ENCODE measurements at places on chromosomes 7 and 10.

GRCh38 chr7:85000735-85001350, 186.0 kb downstream of the SEMA3D start:
- DNase-seq, result no peak

DNA sequence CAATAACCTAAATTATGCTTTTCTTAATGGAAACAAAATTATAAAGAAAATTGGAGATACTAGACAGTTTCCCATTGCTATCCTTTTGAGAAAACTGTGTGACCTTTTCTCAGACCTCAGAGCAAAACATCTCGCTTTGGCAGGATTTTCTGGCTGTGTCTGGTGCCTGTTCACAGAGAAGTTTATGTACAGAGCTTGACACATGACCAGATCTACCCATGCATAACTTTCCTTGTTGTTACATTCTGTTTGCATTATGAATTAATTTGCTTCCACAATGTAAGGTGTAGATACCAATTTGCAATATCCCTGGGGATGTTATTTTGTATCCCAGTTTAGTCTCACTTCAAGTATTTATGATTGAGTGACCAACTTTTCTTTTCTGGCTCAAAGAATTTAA, 565.0 kb downstream of the XPNPEP1 start:
- no peak for DNase-seq

DNA sequence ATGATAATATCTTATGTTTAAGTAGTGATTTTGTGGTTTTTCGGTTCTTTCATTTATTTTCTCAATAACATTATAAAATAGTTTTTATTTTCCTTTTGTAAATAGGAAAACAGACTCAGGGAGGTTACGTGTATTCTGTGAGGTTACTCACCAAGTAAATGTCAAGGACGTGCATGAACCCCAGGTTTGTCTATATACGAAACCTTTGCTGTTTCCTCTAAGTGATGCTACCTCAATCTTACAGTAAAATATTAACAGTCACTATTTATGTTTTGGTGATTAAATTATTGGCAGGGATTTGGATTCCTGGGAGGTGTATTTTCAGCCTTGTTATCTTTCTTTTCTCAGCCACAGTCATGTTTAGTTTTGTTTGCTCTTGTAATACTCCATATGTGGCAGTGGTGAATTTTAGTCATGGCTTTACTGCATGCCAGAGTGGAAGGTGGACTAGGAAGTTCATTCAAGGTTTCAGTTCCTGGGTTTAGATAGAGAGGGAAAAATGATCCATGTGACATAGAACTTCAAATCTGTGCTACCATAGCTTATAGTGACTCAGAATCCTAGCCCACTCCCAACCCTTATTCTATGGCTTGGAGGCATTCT, 139.9 kb downstream of the ARL4A start:
- DNase-seq, result no peak

DNA sequence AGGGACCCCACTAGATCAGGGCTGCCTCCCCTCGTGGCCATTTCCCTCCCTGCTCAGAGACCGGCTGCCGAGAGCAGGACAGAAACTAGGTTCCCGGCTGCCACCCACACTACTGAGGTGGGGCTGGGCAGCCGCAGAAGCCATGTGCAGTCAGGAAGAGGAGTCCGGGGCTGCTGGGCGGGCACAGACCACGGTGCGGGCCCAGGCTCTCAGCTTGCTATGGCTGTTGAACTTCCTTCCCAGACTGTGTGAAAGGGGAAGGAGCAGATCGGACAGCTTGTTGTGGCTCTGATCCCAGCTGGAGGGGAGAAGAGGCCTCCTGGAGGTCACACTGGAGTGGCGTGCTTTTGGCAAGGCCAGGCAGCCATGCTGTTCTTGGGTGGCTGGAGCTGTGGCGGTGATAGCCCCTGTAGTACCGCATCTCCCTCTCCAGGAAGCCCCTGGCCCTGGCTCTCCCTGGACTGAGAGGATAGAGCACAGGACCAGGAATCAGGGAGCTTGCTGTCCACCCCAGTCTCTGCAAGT, 56.8 kb downstream of the HK1 start:
- DNase-seq, result no peak

GRCh38 chr10:132120734-132121510, 55.2 kb downstream of the JAKMIP3 start:
- DNase-seq, result no peak

DNA sequence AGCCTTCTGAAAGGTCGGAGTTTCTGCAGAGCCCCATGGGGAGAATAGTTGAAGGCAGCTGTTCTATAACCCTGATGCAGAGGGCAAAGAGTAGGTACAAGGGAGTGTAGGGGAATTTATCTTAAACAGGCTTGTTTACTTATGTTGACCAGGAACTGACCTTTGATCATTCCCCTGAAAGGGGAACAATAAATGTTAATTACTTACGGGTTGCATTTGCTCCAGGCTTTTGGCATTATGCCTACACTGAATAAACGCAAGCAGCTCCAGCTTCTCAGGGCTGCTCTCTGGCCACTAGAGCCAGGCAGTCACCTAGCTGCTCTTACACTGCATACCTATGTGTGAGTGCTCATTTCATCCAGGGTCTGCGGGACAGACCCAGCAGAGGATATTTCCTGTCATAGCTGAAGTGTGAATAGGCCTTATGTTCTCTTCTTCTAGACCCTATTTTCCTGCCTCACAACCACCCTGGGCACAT, 26.9 kb upstream of the ABCA13 start:
- DNase-seq, result no peak

- no peak for DNase-seq
These were observed 1.8 kb upstream of the DDX50 start for GRCh38 chr10:68899186-68899745.
